ENCODE measurements at places on chromosomes 6 and 20.

- DNase-seq = peak; percentile 53
Measured at GRCh38 chr20:58888521-58889333, 36.2 kb downstream of the GNAS start.

DNA sequence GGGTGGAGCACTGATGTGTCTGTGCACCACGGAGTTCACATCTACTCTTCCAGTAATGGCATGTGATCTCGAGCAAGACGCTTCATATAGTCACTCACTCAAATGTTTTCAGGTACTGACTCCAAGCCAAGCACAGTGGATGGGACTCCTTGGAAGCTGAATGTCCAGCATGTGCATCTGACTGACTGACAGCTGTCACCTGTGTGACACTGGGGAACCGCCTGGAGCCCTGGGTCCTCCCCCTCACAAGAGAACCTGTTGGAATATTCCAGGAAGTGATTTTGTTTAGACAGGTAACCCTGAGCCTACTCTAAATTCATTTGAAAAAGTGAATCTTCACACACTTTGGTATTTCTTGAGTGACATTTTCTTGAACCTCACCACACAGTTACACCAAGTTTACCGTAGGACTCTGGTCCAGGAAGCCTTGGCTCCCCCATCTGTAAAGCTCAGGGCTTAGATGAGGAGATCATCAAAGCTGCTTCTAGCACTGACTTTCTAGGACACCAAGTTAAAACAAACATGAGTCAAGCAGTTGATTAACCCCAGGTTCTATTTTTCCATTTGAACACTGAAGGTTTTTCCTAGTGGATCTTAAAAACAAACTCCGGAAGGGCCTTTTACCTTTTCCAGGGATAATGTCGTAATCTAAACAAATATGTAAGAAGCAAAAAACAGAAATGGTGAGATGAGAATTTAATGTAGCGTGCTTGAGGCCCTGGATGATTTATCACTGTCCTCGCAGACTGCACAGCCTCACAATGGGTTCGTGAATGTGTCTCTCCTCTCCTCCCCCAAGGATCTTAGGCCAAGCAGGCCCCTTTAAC, 50.1 kb downstream of the EDN3 start:
- DNase-seq = no peak

- no peak for DNase-seq
Measured at GRCh38 chr6:44189257-44189656, 27.5 kb upstream of the MYMX start.

DNA sequence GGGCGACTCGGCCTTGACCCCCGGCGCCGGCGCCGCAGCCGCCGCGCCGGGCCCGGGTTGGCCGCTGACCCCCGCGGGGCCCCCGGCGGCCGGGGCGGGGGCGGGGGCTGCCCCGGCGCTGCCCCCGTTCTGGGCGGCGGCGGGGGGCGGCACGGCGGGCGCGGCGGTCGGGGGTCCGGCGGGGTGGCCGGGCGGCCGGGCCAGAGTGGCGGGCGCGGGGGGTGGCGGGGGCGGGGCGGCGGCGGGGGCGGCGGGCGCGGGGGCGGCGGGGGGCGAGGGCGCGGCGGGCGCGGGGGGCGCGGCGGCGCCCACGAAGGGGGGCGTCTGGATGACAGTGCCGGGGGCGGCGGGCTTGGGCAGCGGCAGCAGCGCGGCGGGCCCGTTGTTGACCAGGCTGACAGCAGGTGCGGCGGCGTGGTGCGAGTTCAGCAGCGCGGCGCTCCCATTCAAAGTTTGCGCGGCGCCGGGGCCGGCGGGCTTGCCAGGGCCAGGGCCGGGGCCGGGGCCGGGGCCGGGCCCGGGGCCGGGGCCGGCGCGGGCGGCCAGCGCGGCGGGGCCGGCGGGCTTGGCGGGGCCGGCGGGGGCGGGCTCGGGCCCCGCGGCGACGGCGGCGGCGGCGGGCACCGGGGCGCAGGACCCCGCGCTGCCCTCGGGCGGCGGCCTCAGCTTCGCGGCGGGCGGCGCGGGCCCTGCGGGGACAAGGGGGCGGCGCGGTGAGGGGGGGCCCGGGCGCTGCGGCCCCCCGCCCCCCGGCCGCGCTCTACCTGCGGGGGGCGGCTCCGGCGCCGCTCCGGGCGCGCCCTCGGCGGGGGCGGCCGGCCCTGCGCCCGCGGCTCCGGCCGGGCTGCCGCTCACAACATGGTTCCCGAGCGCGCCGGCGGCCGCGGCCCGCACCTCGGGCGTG, 659 bp downstream of the TAF4 start:
- DNase-seq = no peak

GRCh38 chr6:110573136-110573535, 96.7 kb upstream of the SLC22A16 start:
- DNase-seq = no peak

GRCh38 chr20:47267621-47268020, 88.9 kb downstream of the ZMYND8 start:
- DNase-seq = no peak

GRCh38 chr6:46849361-46849690, 56.1 kb downstream of the MEP1A start:
- no peak for DNase-seq

DNA sequence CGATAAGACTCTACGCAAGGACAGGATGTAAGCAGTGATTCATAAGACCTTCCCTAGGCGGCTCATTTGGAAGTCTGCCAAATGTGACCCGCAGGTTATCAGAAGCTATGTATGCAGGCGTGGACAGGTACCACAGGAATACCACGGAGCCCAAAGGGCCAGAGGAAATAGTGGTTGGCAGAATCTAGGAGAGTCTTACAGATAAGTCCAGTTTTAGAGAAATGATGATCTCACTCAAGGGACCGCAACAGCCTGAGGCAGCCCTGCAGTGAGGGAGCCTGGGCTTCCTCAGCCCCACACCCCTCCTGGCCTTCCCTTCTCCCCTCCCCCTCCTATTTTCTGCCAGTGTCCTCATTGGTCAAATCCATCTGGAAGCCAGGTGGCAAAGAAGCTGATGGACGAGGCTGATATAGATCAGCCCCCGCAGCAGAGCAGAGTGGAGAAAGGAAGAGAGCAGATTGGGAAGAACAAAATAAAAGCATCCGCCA, 110.6 kb downstream of the FNDC1 start:
- DNase-seq = no peak

DNA sequence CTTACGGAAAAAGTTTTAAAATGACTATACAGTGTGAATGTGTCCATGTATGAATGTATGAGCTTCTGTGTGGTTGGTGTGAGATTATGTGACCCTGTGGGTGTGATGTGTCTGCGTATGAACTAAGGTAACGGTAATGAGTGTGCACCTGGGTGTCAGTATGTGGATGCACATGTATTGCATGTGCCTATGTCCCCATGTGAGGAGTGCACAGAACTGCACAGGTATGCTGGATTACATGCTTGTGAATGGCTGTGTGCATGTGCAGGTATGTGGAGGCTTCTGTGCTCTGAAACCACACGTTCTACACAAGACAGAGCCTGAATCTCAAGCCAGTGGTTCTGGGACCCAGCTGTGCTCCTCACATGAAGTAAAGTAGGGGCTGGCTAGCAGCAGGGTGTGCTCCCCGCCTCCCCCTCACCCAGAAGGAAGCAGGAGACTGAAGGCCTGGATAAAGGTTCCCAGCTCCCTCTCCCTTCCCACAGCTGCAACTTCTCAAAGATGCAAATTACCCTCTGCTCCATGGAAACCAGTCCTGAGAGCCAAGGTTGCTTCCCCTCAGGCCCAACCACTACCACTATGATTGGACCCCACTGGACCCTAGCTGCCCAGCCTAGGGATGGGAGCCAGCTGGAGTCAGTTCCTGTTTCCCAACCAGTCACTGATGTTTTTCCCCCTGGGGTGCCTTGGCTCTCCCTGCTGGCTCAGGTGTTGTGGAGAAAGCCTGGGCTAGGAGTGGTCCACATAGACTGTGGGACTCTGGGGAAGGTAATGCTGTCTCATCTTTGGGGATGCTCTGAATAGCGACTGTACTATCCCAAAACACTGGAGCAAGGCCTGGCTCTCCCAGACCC, 24.8 kb upstream of the SPDEF start:
- no peak for DNase-seq

All from NCI-H1092 treated with DMSO at 0.1 percent for 48 hours (cell line).